ENCODE measurements at places on chromosomes 11 and 22.

DNA sequence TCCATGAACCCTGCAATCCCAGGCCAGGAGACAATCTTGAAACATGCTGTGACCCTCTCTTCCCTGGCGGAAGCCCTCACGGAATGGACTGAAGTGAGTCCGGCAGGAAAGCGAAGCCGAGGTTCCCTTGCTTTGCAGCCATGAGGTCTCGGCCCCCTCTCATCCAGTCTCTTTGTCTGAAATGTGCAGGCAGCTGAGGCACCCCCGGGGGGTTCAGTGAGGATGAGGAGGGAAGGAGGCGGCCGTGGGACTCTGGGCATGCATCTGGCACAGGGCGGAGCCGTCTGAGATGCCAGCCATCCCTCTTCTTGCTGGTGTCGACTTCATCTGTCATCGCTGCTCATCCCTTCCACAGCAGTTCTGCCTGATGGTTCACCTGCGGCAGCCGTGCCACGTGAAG is 1485.7 kb downstream of the BRD1 start:
- DNase-seq = no peak

DNA sequence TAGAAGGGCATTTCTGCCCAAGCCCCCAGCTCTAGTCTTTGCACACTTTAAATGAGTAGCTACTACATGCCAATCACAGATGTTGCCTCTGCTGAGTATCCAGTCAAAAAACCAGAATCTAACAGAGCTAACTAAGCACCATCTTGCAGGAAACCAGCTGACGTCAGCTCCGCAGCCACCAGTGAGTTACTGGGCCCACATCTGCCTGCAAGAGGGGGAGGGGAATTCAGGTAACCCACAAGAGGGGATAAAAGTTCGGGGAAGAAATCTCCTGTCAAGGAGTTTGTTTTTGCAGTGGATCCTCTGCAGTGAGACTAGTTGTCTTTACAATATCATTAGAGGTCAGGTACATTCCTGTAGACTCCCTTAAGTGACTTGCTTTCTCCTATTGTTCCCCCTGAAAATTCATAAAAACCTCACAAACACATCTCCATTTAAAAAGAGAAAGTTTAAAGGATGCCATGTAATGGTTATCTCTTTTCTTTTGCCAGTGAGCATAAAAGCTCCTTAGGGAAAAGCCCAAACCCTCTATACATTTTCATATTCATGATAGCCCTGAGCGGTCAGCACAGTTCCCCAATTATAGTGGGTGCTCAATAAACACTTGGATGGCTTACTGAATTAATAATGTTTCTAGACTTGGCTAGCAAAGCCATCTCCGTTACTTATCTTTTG is 9.3 kb downstream of the CD44 start:
- no peak for DNase-seq

- DNase-seq = no peak
Observed at GRCh38 chr11:19459240-19459639, 218.5 kb upstream of the E2F8 start.

GRCh38 chr11:1557904-1558774 is 13.9 kb downstream of the DUSP8 start:
- DNase-seq = no peak

DNA sequence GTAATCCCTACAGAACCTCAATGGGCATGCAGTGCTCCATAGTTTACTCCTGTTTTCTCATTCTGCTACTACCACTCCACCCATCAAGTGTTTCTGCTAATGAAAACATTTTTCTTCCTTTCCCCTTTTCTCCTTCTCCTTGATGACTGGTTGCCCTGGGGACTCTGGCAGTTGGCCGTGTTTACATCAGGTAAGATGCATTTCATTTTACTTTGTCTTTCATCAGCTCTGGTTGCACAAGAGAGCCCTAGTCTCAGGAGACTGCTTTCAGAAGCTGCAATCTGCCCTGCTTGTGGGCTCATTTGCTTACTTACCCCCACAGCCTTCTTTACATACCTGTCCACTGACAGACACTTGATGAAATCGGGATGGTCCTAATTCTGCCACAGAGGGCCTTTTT is 19.6 kb upstream of the LIMK2 start:
- DNase-seq = no peak

- DNase-seq = no peak
Observed at GRCh38 chr11:119686177-119686882, 42.7 kb downstream of the NECTIN1 start.

DNA sequence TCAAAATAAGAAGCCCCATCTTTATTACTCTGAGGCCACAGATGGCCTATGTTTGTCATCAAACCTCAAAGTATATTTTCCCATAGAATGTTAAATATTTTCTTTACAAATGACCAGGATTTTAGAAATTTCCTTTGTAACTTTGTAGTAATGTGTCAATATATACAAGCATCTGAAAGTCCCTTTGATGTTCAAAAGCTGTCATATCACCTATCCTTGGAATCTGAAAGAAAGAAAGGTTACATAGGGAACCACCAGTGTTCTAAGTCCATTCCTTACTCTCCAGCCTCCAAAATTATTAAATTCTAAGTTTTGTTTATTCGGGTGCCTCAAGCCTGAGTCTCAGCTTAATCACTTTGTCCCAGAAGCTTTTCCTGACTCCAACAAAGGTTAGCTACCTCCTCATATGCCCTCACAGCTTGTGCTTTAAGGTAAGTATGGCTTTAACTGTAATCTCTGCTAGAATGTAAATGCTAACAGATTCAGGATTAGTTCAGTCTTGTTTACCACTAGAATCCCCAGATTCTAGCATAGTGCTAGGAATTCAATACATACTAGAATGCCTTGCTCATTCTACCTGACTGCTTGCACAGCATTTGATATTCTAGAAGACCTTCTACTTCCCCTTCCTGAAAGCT is 32.3 kb downstream of the CCDC34 start:
- DNase-seq = no peak

GRCh38 chr11:124075841-124076651 is 34.9 kb upstream of the OR10G7 start:
- peak; percentile 9 for DNase-seq

GRCh38 chr22:33397381-33397907 is 339.3 kb upstream of the SYN3 start:
- no peak for DNase-seq

DNA sequence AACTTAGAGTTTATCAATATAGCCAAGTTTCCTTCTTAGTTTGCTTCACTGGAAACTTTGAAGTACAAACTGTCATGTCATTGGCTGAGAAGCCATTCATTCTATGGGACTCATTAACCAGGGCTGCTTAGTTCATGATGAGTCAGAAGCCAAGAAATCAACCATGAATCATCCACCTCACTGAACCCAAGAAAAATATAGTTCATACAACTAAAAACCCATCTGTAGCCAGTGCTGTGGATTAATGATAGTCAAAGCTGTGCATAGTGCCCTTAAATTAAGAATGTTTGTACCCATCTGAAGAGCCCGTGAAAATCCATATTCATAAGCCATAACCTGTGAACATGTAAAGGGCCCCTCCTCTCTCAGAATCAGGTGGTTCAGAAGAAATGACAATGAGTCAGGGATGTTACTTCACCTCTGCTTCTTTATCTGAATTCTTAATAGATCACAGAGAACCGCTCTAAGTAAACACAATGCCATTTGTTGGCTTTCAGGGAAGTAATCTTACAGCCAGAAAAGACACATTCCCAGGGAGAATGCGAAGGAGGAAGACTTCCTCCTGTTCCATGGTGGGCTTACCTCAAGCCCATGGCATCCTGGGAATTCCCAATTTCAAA is 25.4 kb downstream of the MMP20 start:
- DNase-seq = peak; percentile 90

Measured in activated CD4-positive, alpha-beta T cell treated with anti-CD3 and anti-CD28 coated beads, Interleukin-10, Interleukin-2, amounts not matched to agents 100 ng/mL and 50 ng/mL, durations not matched to agents 16 hours and 8 hours (primary cell).